ENCODE measurements at places on chromosomes 7 and 10.

- DNase-seq, result no peak
Measured at GRCh38 chr10:87695074-87695473, 35.4 kb downstream of the PAPSS2 start.

DNA sequence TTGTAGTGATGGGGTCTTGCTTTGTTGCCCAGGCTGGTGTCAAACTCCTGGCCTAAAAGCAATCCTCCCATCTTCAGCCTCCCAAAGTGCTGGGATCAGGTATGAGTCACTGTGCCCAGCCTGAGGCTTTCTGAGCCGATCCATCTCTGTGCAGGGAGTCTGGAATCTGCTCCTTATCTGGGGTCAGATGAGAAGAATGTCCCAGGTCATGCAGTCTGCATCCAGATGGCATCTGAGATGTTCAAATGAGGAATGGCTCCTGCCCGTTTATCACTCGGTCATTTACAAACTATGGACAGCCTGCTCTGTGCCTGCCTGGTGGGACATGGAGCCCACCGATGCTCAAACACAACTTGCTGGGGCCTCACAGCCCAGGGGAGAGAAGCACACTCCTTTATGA, 11.1 kb upstream of the SLC18A3 start:
- no peak for DNase-seq

- DNase-seq, result no peak
Measured at GRCh38 chr7:5488286-5488878, 64.7 kb upstream of the TNRC18 start.

DNA sequence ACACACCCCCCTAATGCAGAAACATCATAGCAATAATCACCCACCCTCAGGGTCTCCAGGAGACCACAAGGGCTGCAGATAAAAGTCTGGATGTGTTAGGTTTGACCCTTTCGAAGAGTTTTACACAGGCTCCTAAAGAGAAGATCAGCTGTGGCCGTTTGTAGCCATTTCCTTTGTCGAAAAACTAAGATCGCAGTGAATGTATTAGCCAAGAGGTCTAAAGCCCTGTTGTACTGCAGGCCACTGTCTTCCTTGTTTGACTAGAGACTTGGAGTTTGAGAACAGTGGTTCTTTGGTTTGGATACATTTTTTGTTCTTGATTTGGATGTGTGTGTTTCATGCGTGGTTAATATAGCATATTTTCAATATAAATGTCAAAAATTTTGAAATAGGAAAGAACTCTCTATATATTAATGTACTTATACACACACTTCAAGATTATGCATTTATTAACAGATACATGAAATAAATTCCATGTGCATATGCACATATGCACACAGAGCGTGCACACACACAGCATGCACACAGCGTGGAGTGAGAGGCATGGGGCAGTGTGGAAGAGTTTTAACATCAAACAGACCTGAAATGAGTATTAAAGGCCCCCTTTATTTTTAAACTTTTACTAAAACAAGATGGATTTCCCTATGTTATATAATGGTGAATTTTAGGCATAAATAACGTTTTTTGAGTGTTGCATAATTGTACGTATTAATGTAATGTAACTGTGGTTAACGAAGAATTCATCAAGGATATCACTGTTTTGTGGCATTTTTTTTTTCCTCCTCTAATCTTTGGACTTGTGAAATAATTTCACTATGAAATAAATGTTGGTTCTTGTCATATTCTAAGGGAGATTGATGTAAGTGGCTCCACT, 2.2 kb downstream of the IKZF1 start:
- DNase-seq, result no peak

GRCh38 chr10:96491303-96491702, 22.4 kb downstream of the TLL2 start:
- no peak for DNase-seq
